Fibroblast of pulmonary artery (primary cell): ENCODE measurements at places on chromosomes 2 and 18.

DNA sequence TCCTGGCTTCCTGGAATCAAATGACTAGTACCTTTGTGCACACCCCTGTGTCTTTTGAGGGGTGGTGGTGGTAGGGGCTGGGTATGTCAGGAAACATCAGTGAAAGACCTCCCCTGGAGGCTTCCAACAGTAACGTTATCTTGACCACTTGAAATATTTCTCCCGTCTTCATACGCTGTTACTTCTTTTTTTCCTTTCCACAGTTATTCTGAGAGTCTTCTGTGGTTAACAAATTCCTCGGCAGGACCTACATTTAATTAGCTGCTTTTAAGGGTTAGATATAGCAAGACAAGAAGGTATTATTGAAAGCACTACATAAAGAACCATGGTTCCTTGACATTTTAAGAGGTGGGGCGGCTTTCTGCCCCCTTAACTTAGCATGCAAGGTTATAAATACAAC lies 34.6 kb downstream of the UGP2 start:
- DNase-seq, result no peak

DNA sequence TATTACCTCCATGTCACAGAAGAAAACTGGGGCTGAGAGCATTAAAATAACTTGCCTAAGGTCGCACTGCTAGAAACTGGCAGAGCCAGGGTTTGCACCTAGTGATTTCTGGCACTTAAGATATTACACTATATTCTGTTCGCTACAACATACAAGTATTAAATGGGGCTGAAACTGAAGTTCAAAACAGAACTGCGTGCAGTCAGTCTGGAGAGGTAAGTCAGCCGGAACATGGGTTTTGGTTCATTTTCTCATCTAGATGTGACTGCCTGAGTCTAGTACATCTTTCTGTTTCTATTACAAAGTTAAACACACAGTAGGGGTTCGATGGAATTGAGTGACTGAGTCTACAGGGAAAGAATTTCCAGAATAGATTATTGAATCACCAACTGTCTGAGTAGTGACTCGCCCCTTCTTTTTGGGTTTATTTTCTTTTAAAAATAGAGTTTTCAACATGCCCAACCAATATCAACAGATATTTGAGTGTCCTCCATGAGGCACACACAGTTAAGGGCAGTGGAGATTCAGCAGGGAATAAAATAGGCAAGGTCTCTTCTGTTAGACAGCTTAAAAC lies 150.8 kb downstream of the RNF152 start:
- DNase-seq, result no peak

- DNase-seq, result peak; percentile 65
These were observed 570.1 kb downstream of the PLCL1 start for GRCh38 chr2:198374375-198375082.

- DNase-seq, result no peak
These were observed 402.3 kb downstream of the TGIF1 start for GRCh38 chr18:3852321-3852720.

DNA sequence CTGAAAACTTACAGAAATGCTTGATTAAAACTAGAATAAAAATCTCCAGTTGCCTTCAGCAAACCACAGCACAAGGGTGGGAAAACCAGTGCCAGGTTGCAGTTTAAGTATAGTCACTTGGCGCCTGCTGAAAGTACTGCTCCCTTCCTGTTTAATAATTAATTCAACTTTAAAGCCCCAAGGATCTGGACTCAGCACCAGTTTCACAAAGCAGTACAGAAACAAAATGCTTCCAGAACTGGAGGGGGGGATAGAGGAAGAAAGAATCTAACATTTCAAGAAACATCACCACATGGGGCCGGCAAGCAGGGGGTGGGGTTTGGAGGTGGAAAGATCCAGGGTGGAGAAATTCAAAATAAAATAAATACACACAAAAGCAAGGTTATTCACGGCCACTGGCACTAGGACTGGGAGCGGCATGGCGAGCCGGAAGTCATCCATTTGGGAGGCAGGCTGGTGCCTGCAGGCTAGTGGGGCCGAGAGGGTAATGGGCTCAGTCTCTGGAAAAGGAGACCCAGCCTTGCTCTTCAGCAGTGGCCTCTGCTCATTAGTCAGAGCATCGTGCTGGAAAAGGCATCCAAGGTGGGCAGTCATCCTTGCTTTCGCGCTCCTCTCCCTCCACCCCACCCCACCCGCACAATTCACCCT lies 85.8 kb downstream of the POU3F3 start:
- no peak for DNase-seq

DNA sequence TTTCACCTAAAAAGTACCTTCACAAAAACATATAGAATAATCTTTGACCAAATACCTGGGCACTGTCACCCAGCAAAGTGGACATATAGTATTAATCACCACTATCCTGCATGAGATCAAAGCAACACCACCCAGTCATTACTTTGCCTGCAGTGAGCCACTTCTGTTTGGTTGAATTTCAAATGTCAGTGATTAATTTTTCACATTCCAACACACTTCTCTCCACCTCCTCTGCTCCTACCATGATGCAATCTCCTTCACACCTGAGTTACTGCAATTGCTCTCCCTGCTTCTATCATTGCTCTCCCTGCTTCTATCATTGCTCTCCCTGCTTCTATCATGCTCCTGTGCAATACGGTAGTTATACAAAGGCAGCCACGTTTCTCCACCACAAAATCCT lies 106.1 kb upstream of the NETO1 start:
- DNase-seq, result no peak

DNA sequence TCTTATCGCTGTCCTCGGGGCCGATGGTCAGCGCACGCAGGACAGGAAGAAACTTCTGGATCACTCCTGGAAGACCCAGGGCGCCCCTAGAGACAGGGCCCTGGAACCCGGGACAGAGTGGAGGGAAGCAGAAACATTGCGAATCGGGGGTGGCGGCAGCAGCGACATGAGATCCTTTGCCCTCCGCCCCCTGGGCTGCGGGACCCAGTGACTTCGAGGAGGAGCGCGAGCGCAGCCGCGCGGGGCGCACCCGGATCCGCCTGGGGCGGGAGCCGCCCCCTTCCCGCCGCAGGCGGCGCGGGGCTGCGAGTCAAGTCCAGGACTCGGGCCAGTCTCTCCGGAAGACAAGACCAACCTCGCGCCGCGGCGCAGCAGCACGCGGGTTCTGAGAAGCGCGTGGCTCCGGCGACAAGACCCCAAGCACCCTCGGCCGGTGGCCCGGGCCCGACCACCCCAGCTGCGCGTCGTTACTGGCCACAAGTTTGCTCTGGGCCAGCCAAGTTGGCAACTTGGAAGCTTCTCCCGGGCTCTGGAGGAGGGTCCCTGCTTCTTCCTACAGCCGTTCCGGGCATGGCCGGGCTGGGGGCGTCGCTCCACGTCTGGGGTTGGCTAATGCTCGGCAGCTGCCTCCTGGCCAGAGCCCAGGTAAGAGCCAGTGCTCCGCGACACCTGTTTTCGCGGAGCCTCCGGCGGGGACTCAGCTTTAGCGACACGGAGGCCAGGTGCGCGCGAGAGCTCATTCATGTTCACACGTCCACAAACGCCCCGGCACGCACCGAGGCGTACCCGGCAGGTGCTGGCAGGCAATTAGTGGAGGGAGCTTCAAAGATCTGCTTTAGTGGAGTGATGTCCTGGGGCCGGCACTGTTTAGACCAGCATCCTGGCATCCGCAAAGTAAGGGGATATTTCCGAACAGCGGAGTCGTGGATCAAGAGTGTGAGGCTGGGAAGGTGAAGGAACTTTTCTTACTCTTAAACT lies at the start of gene PTH2R:
Gene PTH2R (plus strand): TSS at position 319 of the 978 bp plus-strand sequence. CDS start 252 bp downstream, at position 571.
- DNase-seq, result no peak

DNA sequence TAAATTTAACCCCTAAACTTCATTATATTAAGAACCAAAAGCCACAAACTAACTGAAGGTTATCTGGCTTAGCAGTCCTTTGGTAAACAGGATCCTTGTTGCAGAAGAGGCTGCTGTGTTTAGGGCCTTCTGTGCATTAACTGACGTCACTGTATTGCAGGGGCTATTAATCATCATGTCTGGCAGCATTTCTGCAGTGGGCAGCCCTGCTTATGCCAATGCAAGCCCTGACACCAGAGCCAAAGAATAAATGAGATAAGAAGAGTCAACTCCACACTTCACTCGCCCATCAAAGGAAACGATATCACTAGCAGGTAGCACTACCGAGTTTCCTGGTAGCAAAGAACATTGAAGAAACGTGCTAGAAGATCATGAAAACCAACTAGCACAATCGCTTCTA lies 110.6 kb downstream of the PLEKHM3 start:
- DNase-seq, result no peak
